ENCODE measurements at places on chromosomes 1 and 21.
A peak's percentile ranks its signal among the peaks of the same experiment; 100 is the strongest.

GRCh38 chr1:203791498-203791897 is 3.9 kb upstream of the ZBED6 start:
- DNase-seq = no peak

GRCh38 chr1:109719337-109719837 is 7.3 kb downstream of the GSTM5 start:
- DNase-seq = no peak

GRCh38 chr1:52976183-52977035 is 49.3 kb downstream of the SCP2 start:
- no peak for DNase-seq

GRCh38 chr1:44566281-44567046 is 107.8 kb downstream of the TMEM53 start:
- DNase-seq = no peak

GRCh38 chr1:53104289-53104913 is 38.0 kb downstream of the SLC1A7 start:
- DNase-seq = no peak

DNA sequence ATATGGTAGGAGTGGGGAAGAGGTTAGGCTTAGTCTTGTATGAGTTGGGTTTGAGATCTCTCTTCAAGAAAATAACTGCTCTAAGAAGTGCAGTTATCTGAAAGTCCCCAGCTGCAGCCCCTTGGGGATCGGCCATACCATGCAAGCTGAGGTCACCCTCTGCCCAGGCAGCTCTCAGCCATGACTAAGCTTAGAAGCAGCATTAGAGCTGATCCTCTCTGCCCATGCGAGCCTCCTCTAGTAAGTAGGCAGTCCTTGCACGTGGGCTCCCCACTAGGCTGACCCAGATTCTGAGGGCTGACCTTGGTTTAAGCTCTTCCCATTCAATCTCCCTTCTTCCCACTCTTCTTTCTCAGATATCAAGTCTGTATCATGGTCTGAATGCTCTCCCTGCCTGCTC is 121.0 kb upstream of the UBE2U start:
- DNase-seq = no peak

GRCh38 chr1:171017426-171017825 is 73.3 kb upstream of the FMO3 start:
- no peak for DNase-seq

DNA sequence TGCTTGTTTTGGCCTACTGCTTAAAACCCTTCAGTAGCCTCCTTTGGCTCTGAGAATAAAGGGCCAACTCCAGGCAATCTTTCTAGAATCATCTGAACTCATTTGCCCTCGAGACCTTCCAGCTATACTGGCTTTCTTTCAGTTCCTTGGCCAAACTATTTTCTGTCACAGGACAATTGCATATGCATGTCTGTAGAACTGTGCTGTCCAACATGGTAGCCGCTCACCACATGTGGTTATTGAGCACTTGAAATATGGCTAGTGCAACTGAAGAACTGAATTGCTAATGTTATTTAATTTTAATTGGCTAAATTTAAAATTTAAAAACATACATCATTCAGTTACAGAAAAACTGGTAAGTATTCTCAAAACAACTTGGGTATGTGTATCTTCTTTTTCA is 14.3 kb upstream of the GNL2 start:
- no peak for DNase-seq

DNA sequence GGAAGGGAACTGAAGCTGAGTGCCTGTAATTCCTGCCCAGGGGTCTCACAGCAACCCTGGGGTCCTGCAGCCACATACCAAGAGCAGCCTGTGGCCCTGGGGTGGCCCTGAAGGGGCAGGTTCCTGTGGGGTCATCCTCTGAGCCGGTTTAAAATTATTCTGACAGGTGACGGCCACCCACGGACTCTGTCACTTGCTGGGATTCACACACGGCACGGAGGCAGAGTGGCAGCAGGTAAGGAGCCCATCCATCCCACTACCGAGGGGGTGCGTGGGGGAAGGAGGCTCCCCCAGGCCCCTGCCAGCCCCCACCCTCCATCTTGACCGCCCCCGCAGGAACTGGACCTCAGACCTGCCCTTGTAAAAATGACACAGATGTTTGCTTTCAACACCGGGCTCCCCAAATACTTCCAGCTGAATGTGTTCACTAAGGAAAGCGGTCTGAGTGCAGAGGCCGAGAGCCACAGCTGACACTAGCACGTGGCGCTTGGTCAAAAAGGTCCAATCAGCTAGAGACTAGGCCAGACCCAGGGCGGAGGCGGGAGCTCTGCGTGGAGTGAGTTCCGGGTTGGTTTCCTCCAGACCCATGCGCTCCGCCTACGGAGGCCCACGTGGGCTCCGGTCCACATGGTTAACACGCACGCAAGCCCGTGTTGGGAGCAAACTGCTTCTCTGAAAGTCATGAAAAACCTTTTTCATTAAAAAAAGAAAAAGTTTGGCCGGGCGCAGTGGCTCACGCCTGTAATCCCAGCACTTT is 10.0 kb downstream of the YBEY start:
- peak; percentile 55 for DNase-seq

DNA sequence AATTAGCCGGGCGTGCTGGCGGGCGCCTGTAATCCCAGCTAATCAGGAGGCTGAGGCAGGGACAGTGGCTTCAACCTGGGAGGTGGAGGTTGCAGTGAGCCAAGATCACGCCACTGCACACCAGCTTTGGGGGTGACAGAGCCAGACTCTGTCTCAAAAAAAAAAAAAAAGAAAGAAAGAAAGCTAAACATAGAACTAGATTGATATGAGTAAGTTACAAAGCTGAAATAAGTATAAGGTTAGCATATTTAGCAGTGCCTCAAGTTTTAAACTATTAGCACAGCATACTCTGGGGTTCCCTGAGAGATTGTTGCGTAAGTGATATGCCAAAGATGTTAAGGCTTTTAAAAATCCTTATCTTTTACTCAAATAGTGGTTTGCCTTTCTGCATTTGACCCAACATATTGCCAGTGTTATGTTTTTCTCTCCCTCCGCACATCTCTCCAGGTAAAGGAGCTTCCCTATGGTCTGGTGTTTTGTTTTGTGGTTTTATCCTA is 126.1 kb downstream of the CD247 start:
- DNase-seq = no peak

DNA sequence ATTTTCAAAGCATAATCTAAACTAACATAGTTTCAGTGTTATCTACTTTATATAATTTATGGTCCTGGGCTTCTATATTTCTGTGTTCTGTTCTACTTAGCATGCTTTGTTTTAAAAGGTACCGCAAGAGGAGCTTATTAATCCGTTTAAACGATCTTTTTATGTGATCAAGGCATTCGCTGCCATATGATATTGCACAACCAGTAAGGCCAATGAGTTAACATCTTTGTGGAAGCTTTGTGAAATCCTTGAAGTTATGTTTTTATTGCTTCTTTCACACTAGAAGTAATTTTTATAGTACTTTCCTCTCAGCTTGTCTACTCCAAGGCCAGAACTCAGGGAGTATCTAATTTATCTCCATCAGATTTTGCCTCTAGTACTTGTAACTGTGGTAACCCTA is 8.9 kb downstream of the LRRC8C start:
- DNase-seq = no peak

Measured in stimulated activated CD4-positive, alpha-beta T cell treated with anti-CD3 and anti-CD28 coated beads, Interleukin-1b, Interleukin-23, amount 100 ng/mL, for 24 hours (primary cell).